ENCODE measurements at places on chromosomes 7 and 10. TPM values are rescaled to one million over a fixed set of nuclear protein-coding genes. Genes with fewer than 3 reads are reported as not detected.

DNA sequence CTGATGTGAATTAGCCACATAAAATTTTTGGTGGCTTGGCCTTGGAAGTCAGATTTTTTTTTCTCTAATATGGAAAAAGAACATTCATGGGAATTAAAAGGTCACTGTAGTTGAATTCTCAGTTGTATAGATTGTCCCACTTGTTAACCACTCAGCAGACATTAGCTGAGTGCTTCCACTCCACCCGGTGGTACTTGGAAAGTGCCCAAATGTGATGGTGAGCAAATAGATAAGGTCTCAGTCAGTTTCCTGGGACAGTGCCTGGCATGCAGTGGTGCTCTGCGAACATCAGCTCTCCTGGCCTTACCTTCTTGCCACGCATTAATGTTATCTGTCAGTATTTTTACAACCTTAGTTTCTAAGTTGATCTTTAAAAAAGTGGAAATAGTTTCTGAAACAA, 1.4 kb downstream of the ATP5F1C start:
- no peak for DNase-seq

DNA sequence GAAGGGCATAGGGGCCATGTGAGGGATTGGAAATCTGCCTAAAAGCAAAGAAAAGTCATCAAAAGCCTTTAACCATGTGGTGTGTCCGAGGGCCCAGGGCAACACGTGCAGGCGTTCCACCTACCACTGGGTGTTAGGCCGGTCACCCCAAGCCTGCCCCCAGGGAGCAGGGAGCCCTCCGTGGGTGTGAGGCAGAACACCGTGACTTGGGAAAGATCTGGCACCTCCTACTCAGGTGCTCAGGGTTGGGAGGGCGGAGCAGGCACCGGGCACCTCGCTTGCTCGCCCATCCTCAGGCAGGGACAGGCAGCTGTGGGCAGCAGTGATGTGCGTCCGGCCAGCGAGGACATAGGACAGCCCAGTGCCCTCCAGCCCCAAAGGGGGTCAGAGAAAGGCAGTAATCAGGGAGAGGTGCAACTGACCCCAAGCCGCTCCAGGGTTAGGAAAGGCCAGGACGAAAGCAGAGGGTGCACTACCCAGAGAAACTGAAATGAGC, 80.7 kb upstream of the CHST15 start:
- DNase-seq, result no peak

DNA sequence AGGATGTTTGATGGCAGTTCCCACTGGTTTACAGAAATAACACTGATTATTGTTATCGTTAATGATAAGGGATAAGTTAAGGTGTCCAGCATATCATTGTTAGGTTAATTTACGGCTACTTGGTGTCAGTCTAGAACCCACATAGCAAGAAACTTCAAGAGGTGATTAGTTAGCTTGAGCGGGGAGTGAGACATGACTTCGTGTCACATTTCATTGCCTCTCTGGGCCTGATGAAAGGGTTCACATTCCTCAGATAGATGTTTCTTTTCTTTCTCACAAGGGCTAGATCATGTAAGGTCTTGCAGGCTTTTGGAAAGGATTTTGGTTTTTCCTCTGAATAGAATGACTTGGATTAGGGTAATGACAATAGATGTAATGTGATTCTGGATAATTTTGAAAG, 26.7 kb downstream of the WAC start:
- DNase-seq, result no peak

DNA sequence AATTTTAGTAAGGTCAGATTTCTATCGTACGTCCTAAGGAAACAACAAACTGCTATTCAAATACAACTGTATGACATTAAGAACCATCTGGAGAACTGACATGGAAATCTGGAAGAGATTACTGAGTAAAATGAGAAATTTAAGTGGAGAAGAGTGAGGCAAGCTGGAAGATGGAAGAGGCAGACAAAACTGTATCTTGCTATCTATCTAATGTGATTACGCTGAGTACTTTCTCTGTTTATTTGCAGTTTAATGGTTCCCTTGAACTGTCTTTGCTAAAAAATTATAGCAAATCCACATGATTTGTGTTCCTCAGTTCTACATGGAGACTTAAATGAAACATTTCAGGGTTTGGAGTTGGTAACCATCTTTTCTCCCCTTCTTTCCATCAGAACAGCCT, 927.1 kb upstream of the MBL2 start:
- DNase-seq, result no peak

- no peak for DNase-seq
Observed at GRCh38 chr7:140876519-140877248, 48.0 kb downstream of the BRAF start.

GRCh38 chr7:74674166-74674565, 16.6 kb downstream of the GTF2I start:
- no peak for DNase-seq

GRCh38 chr10:44946205-44946604, 13.4 kb upstream of the RASSF4 start:
- DNase-seq, result no peak

GRCh38 chr7:132806834-132807233, 230.6 kb upstream of the PLXNA4 start:
- no peak for DNase-seq

GRCh38 chr10:9010093-9010492, 955.6 kb downstream of the GATA3 start:
- DNase-seq, result peak; percentile 54

GRCh38 chr7:105853931-105854419, 22.4 kb downstream of the ATXN7L1 start:
- DNase-seq, result no peak

DNA sequence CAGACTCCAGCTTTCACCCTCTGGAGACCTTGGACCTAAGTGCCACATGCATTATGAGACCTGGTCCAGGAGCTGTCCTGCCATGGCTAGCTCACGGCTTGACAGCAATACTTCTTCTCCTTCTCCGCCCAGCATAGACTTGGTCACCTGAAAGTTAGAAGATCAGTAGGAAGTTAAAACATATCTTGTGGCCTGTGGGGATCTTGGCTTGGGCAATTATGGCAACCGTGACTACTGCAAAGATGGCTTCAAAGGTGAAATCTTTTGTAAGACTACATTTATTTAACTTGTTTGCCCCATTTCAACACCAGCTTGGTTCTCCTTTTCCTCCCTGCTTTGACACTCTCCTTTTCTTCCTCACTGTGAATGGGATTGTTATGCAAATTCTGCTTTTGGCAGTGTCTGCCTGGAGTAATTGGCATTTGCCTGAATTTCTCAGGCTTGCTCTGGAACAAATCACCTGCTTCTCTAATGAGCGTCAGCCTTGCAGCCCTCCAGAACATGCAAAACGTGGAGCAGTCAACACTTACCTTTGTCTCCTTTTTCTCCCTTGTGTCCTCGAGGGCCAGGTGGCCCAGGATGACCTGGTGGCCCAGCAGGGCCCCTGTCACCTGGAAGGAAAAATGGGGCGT, 53.4 kb downstream of the COL17A1 start:
- no peak for DNase-seq

DNA sequence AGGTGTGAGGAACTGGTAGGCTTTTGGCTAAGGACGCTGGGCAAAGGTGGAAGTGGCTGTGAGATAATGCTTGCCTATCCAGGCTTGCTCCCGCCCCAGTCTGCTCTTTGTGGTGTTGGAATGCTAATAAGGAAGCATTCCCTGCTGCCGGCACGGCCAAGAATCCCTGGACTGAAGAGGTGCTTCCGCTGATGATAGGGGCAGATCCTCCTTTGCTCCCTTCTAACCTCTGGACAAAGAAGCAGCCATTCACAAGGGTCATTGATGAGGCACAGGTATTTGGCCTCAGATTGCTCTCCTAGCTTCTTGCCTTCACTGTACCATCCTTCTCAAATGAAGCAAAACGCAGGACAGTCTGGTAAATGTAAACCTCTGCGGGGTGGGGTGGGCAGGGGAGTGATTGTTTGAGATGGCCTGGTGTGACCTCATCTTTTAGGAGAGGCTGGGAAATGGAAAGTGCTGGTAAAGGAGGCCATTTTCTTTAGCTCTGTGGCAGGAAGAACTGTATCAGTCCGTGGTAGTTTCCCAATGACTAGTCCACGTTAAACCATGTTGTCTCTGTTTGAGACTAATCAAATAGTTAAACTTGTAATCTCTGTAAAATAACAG, 1.7 kb downstream of the PGAM1 start:
- peak; percentile 26 for DNase-seq

GRCh38 chr10:100327007-100327717, 2.9 kb downstream of the PKD2L1 start:
- peak; percentile 42 for DNase-seq

DNA sequence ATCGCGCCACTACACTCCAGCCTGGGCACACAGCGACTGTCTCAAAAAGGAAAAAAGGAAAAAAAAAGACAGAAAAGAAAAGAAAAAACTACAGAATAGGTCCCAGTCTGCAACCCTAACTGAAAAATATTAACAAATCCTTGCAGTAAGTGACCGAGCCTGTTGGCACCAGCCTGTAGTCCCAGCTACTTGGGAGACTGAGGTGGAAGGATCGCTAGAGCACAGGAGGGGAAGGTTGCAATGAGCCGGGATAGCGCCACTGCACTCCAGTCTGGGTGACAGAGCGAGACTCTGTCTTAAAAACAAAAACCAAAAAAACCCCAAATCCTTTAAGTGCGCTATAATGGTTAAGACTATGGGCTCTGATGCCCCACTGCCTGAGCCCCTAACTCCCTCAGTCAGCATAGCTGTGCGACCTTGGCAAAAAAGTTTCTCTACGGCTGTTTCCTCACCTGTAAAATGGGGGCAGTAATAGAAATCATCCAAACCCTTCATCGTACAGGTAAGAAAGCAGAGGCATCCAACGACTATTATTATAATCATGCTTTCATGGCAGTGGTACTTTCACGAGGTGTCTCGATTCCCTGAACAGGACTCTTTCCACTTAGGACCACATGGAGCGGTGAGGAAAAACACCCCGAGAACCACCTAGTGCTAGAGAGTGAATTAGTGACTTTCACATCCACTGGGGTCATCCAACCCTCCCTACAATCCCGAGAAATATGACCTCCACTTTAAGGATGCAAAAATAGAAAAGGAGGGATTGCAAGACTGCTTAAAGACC, 755 bp downstream of the TOMM7 start:
- no peak for DNase-seq

GRCh38 chr10:46523119-46523961, 33.1 kb downstream of the GPRIN2 start:
- DNase-seq, result no peak

DNA sequence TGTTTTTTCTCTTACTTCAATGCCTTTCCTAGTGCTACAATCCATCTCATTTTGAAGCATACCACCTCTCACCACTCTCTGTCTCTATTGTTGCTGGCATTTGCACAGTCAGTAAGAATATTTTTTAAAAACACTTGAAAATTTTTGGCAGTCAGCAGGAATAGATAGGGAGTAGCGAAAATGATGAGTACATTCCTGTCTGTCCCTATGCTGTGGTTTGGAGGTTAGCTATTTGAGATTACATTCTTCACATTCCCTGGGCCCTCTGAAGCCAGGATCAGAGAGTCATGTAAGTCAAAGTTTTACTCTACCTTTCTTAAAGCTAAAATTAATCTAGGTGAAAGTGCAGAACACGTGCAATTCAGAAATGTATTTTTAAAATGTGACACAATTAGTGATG, 53.0 kb upstream of the MAGI2 start:
- no peak for DNase-seq

GRCh38 chr10:131571865-131572264, 260.3 kb upstream of the TCERG1L start:
- DNase-seq, result no peak

- DNase-seq, result no peak
Observed at GRCh38 chr10:121526135-121526790, 72.0 kb downstream of the FGFR2 start.

DNA sequence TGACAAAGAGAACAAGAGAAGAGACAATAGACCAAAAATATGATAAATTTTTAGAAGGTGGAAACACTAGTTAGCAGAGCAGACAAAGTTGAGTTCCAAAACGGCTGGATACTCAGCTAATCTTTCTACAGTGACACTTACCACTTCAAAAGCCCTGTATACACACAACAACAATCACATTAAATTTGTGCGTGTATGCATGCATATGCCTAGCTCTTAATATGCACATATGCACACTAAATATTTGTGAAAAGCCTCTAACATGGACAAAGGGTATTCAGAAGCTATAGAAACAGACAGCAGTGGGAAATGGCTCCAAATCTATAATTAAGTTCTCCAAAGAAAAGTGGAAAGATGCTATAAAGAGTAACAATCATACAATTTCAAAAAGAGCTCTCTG, 476.4 kb downstream of the HTR7 start:
- DNase-seq, result no peak

DNA sequence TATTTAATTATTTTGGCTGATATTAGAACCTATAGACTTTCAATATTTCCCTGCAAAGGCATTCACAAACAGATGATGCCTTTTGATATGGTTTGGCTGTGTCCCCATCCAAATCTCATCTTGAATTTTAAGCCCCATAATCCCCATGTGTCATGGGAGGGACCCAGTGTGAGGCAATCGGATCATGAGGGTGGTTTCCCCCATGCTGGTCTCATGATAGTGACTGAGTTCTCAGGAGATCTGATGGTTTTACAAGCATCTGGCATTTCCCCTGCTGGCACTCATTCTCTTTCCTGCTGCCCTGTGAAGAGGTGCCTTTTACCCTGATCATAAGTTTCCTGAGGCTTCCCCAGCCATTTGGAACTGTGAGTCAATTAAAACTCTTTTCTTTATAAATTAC, 9.3 kb upstream of the PNLIPRP3 start:
- no peak for DNase-seq

- DNase-seq, result no peak
Observed at GRCh38 chr10:120300513-120300912, 156.5 kb upstream of the PLPP4 start.

DNA sequence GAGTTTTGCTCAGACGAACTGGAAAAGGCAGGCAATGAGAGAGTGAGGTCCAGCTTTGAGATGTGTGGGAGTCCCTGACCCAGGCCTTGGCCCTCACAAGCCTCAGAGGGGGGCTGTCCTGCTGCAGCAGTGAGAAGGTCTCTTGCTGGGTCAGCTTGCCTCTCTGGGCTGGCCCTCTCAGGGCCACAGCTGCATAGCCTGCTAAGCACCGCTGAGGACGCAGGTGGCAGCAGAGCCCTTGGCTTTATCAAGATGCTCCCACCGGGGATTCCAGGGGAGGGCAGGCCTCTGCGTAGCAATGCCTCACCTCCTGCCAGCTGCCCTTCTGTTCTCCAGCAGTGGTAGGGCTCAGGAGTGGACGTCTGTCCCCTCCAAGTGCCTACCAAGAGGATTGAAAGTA, 128.7 kb downstream of the COBL start:
- DNase-seq, result no peak

Gene ITGA8
- total RNA-seq, result not detected

Gene RELN
- not detected for total RNA-seq

Gene ADCYAP1R1
- not detected for total RNA-seq

Gene ELMO1
- 142 TPM for total RNA-seq

Gene TSPAN12
- total RNA-seq, result not detected

Gene TDRD1
- 0.10 TPM for total RNA-seq

Gene ANKRD1
- total RNA-seq, result not detected

Gene EPDR1
- total RNA-seq, result 0.87 TPM

Gene CC2D2B
- not detected for total RNA-seq

Gene SFTPA2
- total RNA-seq, result not detected

Gene UPK3B
- 1.3 TPM for total RNA-seq

Gene MCM10
- total RNA-seq, result 65.4 TPM

Gene TLX1
- total RNA-seq, result not detected

Gene CCL26
- total RNA-seq, result not detected

Gene FAM25C
- total RNA-seq, result not detected

Gene CNNM1
- total RNA-seq, result 0.54 TPM

Gene MYPN
- total RNA-seq, result not detected

Gene CCDC186
- 16.0 TPM for total RNA-seq

Gene SLC26A5
- not detected for total RNA-seq
